ENCODE measurements at places on chromosomes 7 and 10. TPM values are rescaled to one million over a fixed set of nuclear protein-coding genes. Genes with fewer than 3 reads are reported as not detected.

The DYNC1I1 gene
- 0.06 TPM for total RNA-seq

The DRGX gene
- not detected for total RNA-seq

The NME8 gene
- not detected for total RNA-seq

The FGFBP3 gene
- total RNA-seq: 1.2 TPM

The SEC31B gene
- 2.9 TPM for total RNA-seq

The MACROH2A2 gene
- total RNA-seq: 62.8 TPM

The LRGUK gene
- 0.06 TPM for total RNA-seq

The WNT8B gene
- not detected for total RNA-seq

The ITGB8 gene
- 121 TPM for total RNA-seq

The DUS4L gene
- 14.2 TPM for total RNA-seq

The GRM3 gene
- not detected for total RNA-seq

The ADGRA1 gene
- total RNA-seq: not detected

The NEUROG3 gene
- not detected for total RNA-seq

The CTAGE4 gene
- total RNA-seq: 2.8 TPM

The AGR3 gene
- not detected for total RNA-seq

The CAMK1D gene
- total RNA-seq: 1.0 TPM

The RBP4 gene
- total RNA-seq: 2.7 TPM

DNA sequence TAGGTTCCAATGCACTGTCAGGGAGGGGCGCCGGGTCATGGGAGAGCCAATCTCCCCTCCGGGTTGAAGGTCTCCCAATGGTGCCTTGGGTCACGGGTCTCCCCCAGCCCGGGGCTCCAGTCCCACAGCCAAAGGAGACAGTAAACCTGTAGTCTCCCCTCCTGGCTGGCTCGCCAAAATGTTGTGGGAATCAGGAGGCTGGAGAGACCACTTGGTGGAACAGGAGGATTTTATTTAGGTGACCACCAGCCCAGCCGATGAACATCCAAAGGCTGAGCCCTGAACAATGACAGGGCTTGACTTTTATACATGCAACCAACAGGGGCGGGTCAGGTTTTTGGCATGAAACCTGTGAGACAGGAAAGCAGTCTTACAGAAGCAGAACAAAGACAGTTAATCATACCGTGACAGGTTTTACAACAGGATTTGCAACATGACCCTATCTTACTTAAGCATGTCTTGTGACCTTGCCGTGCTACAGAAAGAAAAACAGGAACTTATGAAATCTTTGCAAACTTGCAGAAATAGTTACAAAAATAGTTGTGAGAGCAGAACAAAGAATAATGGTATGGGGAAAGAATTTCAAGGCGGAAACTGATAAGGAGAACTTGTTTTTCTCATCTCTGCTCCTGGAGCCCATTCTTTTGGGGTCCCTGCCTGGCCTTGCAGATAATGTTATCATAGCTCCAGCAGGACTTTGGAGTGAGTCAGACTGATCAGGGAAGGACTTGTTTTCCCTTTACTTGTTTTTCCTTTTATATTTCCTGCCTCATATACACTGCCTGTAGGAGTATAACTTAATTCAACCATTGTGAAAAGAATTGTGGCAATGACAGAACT is 7.1 kb downstream of the ERV3-1 start:
- DNase-seq: no peak

DNA sequence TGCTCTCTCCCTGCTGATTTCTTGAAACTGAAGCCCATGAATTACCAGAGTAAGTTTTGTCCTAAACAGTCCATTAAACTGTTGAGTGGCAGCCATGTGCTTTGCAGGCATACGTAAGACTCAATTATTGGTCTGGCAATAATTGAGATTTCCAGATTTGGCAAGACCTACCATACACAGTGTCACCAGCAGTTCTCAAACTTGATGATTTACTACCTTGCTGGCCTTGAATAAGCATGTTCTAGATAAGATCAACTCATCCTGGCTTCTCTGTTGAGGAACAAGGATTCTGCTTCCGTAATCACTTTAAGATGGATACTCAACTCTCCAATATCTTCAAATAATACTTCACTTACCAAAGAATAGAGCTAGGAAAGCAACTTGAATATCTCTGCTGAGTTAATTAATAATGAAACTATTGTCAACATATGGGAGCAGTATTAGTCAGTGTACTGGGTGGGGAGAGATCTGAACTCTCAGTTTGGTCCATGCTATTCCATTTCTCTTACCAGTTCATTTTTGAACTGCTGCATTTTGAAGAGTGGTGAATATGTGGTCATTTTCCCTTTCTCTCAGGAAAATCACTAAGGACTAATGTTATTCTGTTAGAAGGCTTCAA is 181.4 kb downstream of the IPMK start:
- no peak for DNase-seq

- DNase-seq: no peak
Measured at GRCh38 chr7:103009466-103010185, 65.0 kb downstream of the FBXL13 start.

DNA sequence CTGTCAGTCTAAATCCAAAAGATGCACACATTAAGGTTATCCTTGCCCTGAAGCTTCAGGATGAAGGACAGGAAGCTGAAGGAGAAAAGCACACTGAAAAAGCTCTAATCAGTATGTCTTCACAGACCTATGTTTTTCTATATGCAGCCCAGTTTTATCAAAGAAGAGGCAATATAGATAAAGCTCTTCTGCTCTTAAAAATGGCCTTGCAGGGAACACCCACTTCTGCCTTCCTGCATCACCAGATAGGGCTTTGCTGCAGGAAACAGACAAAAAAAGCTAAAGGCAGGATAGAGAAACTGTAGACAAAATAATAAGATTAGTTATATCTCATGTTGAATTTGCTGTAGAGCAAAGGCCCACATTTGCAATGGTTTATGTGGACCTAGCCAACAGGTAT is 14.9 kb upstream of the IFIT1B start:
- no peak for DNase-seq

DNA sequence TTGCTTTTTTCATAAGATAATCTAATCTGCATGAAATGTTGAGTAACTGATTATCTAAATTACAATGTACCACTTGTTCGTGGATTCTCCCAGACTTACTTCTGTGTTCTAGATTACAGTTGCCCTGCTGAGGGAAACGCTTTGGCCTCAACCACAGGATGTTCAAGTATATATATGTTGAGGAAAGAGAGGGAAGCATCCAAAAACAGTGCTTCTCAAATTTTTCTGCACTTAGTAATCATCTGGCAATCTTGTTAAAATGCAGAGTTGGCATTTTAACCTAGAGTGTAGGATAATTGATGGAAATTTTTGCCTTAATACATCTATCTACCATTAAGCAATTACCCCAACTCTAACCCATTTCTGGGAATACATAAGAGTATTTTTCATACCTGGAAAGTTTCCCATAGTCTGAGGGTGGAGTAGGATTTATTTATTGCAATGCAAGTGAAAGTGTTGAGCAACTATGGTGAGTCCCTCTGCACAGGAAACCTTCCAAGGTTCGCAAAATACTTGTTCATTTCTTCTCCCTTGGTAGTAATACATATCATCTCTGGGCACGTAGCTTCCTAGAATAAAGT is 59.6 kb upstream of the C1GALT1 start:
- no peak for DNase-seq

GRCh38 chr7:156768698-156769472 is 124.1 kb downstream of the LMBR1 start:
- DNase-seq: no peak

GRCh38 chr10:47335906-47336305 is 12.3 kb upstream of the RBP3 start:
- no peak for DNase-seq

GRCh38 chr10:6033954-6034353 is 28.2 kb downstream of the IL2RA start:
- DNase-seq: peak; percentile 71

GRCh38 chr7:18421297-18422002 is 74.1 kb upstream of the HDAC9 start:
- no peak for DNase-seq

- DNase-seq: no peak
Measured at GRCh38 chr10:132616170-132616995, 78.8 kb downstream of the INPP5A start.

- no peak for DNase-seq
Measured at GRCh38 chr7:43538404-43538771, 44.5 kb upstream of the STK17A start.

DNA sequence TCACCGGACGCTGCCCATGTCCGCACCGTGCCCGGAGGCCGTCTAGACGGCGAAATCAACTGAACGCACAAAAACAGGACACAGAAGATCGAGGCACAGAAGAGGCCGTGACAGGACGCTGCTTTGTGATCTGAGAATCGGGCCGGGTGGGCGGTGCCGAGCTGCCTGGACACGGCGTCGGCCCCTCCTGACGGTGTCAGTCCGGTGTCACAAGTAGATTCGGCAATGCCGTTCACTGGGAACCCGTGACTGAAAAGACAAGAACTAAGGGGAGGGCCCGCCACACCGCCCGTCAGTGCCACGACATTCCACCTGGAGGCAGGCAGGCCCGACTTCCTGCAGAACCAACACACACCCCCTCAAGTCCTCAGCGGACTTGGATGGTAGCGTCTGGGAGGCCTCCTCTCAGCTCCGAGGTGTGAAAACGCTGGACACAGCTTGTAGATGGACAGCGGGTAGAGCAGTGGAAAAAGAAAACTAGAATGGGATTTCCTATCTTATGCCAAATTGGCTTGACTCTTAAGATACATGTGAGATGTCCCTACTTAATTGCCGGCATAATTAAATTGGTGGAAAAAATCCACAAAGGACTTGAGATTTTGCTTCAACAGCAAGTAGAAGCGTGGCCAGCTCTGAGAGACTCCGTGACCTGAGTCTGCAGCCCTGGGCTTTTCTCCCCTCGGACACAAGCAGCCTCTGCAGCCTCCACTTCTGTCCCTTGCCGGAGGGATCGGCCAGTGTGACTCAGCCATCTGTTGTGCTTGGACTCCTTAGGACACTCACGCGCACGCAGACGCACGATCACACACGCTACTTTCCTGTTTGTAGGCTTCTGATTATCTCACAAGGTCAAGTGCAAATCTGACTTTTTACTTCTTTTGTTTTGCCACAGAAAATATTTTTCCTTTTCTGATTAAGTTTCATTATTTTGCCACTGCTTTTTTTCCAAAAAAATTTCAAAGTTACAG is 269.0 kb downstream of the DIP2C start:
- DNase-seq: no peak

DNA sequence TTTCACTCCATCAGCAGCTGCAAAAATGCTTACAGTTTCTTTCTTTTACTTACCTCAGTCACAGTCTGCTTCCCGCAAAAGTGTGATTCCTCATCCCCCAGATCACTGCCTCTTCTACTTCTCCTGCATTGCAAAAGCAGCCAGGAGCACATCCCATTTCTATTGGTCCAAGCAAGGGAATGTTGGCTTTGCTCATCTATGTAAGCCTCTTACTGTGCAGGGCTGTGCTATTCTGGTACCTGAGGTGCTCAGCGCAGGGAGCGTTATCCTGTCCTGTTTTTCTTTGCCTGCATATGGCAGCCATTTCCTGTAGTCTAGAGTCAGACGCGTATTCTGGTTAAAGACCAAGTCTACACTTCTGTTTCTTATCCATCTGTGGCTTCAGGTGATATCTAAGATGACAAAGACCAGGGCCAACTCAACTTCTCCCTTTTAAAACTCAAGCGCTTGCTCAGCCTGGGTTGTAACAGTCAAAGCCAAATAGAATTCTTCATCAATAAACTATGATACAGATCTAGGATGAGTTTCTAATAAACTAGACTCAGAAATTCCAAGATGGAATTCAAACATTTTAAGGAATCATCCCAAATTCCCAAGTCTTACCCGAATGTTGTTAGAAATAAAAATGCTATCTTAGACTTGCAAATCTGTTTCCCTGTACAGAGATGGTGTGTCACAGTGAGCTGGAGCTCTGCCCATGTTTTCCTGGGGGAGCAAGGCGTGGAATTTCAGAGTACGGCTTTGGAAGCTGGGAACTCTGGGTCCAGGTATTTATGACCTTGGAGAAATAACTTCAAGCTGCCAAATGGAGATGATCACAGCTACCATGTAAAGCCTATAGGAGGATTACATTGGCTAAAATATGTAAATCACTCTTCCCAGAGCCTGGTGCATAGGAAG is 6.1 kb upstream of the RBM17 start:
- DNase-seq: no peak

DNA sequence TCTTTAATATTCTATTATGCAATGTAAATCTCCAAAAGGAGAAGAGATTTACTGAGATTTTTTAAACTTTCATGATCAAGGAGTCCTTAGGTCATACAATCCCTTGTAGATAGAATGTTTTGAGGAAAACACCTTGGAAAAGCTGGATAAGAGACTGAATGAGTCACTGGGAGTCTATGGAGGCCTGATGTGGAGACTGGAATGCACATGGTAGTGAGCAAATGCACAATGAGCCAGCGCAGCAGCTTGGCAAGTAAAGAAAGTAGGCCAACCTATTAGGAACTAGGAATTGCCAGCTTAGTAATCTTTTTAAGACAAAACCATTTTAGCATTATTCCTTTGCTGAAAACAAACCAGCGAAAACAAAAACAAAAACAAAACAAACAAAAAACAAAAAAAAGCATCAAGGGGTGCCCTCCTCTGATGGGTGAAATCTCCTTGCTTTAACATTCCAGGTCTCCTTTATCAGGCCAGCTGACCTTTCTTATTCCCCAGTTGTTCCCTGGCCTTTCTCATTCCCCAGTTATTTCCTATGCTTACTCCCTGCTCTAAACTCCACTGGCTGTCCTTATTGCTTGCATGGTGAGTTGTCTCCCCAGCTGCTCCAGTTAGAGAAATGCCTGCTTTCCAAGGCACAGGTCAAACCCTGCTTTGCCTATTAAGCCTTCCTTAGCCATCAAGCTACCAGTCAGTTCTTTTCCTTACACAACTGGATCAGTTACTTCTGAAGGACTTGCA is 135.8 kb downstream of the PLCE1 start:
- DNase-seq: no peak

DNA sequence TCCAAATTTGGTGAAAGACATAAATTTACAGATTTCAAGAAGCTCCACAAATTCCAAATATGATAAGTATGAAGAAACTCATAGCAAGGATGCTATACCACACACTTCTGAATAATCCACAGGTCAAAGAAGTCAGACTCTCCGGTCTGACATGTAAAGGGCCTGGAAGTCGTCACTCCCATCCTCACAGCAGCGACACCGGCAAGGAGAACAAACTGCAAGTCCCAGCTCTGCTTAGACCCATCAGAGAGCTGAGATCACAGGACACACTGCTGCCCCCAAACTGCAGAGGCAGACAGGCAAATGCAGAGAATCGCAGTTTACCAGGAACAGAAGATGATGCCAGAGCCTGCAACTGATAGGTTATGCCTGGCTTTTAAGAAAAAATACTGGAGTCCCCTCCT is 62.0 kb downstream of the AMZ1 start:
- no peak for DNase-seq

- no peak for DNase-seq
Measured at GRCh38 chr7:156861212-156861611, 31.8 kb downstream of the LMBR1 start.

DNA sequence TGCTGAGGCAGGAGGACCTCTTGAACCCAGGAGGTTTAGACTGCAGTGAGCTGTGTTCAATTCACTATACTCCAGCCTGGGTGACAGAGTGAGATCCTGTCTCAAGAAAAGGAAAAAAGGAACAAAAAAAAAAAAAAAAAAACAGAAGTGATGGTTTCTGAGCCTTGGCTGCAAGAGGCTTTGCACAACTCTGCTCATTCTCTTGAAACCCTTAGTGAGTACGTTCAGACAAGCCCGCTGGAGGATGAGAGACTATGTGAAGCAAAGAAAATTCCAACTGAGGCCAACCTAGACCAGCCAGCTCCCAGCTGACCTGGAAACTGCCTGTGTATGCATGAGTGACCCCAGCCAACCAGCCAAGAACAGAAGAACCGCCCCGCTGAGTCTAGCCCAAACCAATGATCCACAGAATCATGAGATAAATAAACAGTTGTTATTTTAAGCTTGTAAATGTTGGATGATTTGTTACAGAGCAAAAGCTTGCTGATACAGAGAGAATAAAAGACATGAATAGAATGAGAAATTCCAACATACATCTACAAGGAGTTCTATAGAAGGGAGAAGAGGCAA is 50.6 kb upstream of the FZD9 start:
- no peak for DNase-seq

Data from epithelial cell of proximal tubule (primary cell).